Osteocyte (in vitro differentiated cells): ENCODE measurements at places on chromosomes 3 and 15. TPM values are rescaled to one million over a fixed set of nuclear protein-coding genes. Genes with fewer than 3 reads are reported as not detected.

GRCh38 chr3:28989646-28990089 lies 291.2 kb upstream of the RBMS3 start:
- no peak overlapping the region for H3K27ac ChIP-seq
- no peaks in the 10 kb centered on the region for H3K27me3 ChIP-seq
- H3K4me1 ChIP-seq: no peaks in the 10 kb centered on the region
- peaks cover 5% of the 10 kb centered on the region for H3K36me3 ChIP-seq

GRCh38 chr3:191070762-191071403 lies 128.2 kb upstream of the OSTN start:
- H3K27ac ChIP-seq: no peak overlapping the region
- DNase-seq: no peak
- no peaks in the 10 kb centered on the region for H3K36me3 ChIP-seq
- H3K4me1 ChIP-seq: no peaks in the 10 kb centered on the region
- H3K27me3 ChIP-seq: peaks cover 20% of the 10 kb centered on the region
- H3K4me3 ChIP-seq: no peak overlapping the region

- no peaks in the 10 kb centered on the region for H3K4me1 ChIP-seq
- H3K4me3 ChIP-seq: no peak overlapping the region
- H3K27me3 ChIP-seq: no peaks in the 10 kb centered on the region
- H3K27ac ChIP-seq: no peak overlapping the region
- DNase-seq: no peak
Measured at GRCh38 chr3:152245498-152246170, 23.1 kb upstream of the MBNL1 start.

DNA sequence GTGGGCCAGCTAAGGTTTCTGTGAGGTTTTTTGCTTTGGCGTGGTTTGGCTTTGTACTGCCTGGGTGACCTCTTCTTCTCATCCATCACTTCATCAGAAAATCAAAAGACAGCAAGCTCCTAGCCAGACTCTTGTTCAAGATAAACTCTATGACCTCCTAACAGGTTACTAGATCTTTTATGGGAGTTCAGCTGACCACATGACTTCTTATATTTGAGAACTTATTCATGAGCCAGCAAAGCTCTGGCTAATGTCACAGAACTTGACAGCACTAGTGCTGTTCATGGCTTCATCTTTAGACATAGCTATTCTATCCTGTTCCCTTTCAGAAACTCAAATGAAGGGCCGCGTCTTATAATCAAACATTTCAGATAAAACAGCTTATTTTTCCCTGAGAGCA lies 527.1 kb upstream of the GOLIM4 start:
- no peaks in the 10 kb centered on the region for H3K27me3 ChIP-seq
- peaks cover 5% of the 10 kb centered on the region for H3K4me1 ChIP-seq
- no peaks in the 10 kb centered on the region for H3K36me3 ChIP-seq
- H3K27ac ChIP-seq: no peak overlapping the region

- peaks cover 8% of the 10 kb centered on the region for H3K4me1 ChIP-seq
- H3K27me3 ChIP-seq: no peaks in the 10 kb centered on the region
- H3K27ac ChIP-seq: no peak overlapping the region
- H3K36me3 ChIP-seq: no peaks in the 10 kb centered on the region
- no peak overlapping the region for H3K4me3 ChIP-seq
Measured at GRCh38 chr3:101154401-101154800, 161.2 kb upstream of the ABI3BP start.

- H3K4me3 ChIP-seq: no peak overlapping the region
- H3K27me3 ChIP-seq: no peaks in the 10 kb centered on the region
- no peaks in the 10 kb centered on the region for H3K4me1 ChIP-seq
- H3K36me3 ChIP-seq: no peaks in the 10 kb centered on the region
- H3K27ac ChIP-seq: no peak overlapping the region
Measured at GRCh38 chr3:30760737-30761136, 133.7 kb downstream of the GADL1 start.

DNA sequence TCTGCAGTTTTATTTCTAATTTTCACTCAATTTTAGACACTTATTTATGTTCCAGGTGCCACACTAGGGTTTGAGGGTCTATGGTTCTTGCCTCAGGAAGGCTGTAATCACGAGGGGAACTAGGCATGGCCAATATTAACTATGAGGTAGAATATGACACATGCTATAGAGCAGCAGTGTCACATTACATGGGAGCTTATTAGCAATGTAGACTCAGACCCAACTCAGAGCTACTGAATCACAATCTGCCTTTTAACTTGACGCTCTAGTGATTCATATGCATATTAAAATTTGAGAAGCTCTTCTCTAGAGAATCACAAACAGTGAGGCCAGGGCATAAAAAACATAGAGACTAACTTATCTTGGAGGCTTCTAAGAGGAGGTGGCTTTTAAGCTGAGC lies 32.8 kb upstream of the MRPL3 start:
- H3K4me3 ChIP-seq: no peak overlapping the region
- DNase-seq: no peak
- no peaks in the 10 kb centered on the region for H3K4me1 ChIP-seq
- peaks cover 8% of the 10 kb centered on the region for H3K27me3 ChIP-seq

BNC1 gene
- 3.2 TPM in 2 replicates for total RNA-seq

SMCO1 gene
- total RNA-seq: not detected in 2 replicates

PDCD10 gene
- total RNA-seq: 34.9 and 38.4 TPM in 2 replicates

SLC38A3 gene
- total RNA-seq: 3.9 and 4.5 TPM in 2 replicates
